ENCODE measurements at places on chromosomes 3 and 15. TPM values are rescaled to one million over a fixed set of nuclear protein-coding genes. Genes with fewer than 3 reads are reported as not detected.

CLRN1 gene
- 0.79 TPM for total RNA-seq

GRCh38 chr3:66582721-66583423, 82.0 kb upstream of the LRIG1 start:
- no peak for DNase-seq

CHCHD4 gene
- total RNA-seq, result 15.7 TPM

GRCh38 chr3:52088445-52089367, 32.3 kb upstream of the DUSP7 start:
- DNase-seq, result no peak

GRCh38 chr3:194592798-194593752, 40.1 kb downstream of the TMEM44 start:
- no peak for DNase-seq

DNA sequence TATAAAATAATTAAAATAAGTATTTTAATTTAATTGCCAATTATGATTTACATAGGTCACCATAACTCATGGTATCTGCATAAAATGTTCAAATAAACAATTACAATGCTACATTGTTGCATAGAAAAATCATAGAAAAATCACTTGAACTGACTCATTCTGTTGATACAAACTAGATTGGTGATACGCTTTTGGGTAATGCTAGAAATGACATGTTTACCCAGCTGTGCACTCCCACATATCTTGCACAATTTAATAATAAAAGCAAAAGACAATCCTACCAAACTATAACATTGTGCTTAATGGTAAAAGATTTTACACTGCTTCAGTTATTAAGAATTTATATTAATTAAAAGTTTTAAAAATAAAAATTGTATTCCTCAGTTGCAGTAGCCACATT, 45.8 kb upstream of the FBXL22 start:
- DNase-seq, result no peak

- DNase-seq, result no peak
Measured at GRCh38 chr3:131658771-131659170, 156.0 kb upstream of the MRPL3 start.

OXSM gene
- 26.1 TPM for total RNA-seq

DNA sequence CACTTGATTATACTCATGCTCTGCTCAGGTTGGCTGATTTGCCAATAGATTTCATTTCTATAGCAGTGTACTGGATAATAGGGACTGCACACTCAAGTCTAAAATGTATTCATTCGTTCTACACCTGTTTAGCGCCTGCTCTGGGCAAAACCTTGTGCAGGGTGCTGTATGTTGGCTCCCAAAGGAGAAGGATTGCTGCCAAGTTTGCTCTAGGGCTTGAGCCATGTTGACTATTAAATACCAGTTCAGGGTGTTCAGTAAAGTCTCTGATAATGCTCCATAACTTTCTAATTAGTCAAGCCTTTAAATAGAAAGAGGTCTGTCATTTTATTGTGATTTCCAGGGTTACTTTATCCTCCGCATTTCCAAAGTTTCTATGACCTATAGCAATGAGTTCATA, 470.2 kb downstream of the MAGI1 start:
- DNase-seq, result no peak

SKOR1 gene
- total RNA-seq, result 2.2 TPM

- no peak for DNase-seq
Measured at GRCh38 chr15:45386974-45387373, 8.6 kb upstream of the GATM start.

GRCh38 chr15:69668039-69668705, 215.6 kb downstream of the RPLP1 start:
- DNase-seq, result no peak

WDR93 gene
- 8.1 TPM for total RNA-seq
